Type B pancreatic cell (in vitro differentiated cells): ENCODE measurements at places on chromosomes 12 and 14. TPM values are rescaled to one million over a fixed set of nuclear protein-coding genes. Genes with fewer than 3 reads are reported as not detected.

OTX2 gene
- total RNA-seq = 0.22 TPM in 1 of 2 replicates, not detected in the other

ATL1 gene
- total RNA-seq = 5.7 and 7.3 TPM in 2 replicates

TSPAN8 gene
- 27.3 and 33.7 TPM in 2 replicates for total RNA-seq

TRAFD1 gene
- 38.3 and 40.4 TPM in 2 replicates for total RNA-seq

REC8 gene
- 84.2 and 221 TPM in 2 replicates for total RNA-seq

ENDOU gene
- 3.7 and 18.9 TPM in 2 replicates for total RNA-seq

RNF212B gene
- not detected in 2 replicates for total RNA-seq

TMEM132C gene
- 4.3 and 61.8 TPM in 2 replicates for total RNA-seq

SOX5 gene
- 28.9 and 32.8 TPM in 2 replicates for total RNA-seq

IL31 gene
- not detected in 2 replicates for total RNA-seq

BCL11B gene
- 11.4 and 32.0 TPM in 2 replicates for total RNA-seq

KRT85 gene
- not detected in 2 replicates for total RNA-seq

FBRSL1 gene
- 108 TPM in 2 replicates for total RNA-seq

SPATS2 gene
- total RNA-seq = 32.0 and 40.3 TPM in 2 replicates

SLC25A47 gene
- total RNA-seq = not detected in 2 replicates

FBXO21 gene
- 53.3 and 64.0 TPM in 2 replicates for total RNA-seq

ZNF10 gene
- 11.9 and 19.4 TPM in 2 replicates for total RNA-seq

DNA sequence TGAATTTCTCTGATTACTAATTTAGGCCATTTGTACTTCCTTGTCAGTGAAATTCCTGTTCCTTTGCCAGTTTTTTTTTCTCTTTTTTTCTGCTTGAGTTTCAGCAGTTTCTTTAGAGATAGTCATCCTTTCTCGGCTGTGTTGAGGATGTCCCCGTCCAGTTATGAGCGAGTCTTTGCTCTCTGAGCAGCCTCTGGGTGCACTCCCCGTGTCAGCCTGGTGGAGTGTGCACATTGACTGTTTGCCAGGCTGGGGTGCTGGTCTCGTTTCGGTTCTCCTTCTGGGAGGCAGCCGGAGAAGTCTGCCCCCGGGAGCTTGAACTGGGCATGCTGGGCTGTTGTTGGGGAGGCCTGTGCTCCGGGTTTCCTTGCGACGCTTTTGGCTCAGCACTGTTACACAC is 3.0 kb downstream of the PACS2 start:
- H3K4me1 ChIP-seq = peaks cover 14% of the 10 kb centered on the region
- no peaks in the 10 kb centered on the region for H3K27me3 ChIP-seq
- peaks cover 2% of the 10 kb centered on the region for H3K36me3 ChIP-seq

GRCh38 chr12:20513189-20513588 is 144.9 kb downstream of the PDE3A start:
- H3K27me3 ChIP-seq = no peaks in the 10 kb centered on the region
- no peak overlapping the region for H3K27ac ChIP-seq
- H3K36me3 ChIP-seq = no peaks in the 10 kb centered on the region
- no peaks in the 10 kb centered on the region for H3K4me1 ChIP-seq

DNA sequence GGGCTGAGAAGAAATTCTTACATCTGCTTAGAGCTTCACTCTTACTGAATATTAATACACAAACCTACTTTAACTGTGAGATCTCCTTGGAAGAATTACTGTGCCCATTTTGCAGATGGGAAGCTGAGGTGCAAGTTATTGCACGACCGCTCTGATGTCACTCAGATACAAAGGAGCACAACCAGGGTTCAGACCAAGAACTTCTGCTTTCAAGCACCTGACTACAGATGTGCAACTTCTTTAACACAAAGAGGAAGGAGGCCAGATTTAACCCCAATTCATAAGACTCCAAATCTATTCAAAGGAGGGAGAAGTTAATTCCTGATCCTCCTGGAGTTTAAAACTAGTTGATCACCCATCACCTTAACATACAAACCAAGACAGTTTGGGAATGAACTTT is 232.6 kb downstream of the VRK1 start:
- no peak overlapping the region for H3K27ac ChIP-seq
- H3K36me3 ChIP-seq = peaks cover 8% of the 10 kb centered on the region
- no peaks in the 10 kb centered on the region for H3K4me1 ChIP-seq
- no peak overlapping the region for H3K4me3 ChIP-seq
- peaks cover 69% of the 10 kb centered on the region for H3K27me3 ChIP-seq

GRCh38 chr12:48794870-48795269 is 6.0 kb upstream of the ADCY6 start:
- H3K27me3 ChIP-seq = no peaks in the 10 kb centered on the region
- peak overlapping the region; percentile 31 for H3K4me3 ChIP-seq
- no peak for DNase-seq
- H3K36me3 ChIP-seq = no peaks in the 10 kb centered on the region

GRCh38 chr14:68898248-68899032 is 80.7 kb downstream of the ACTN1 start:
- DNase-seq = no peak
- H3K36me3 ChIP-seq = peaks cover 26% of the 10 kb centered on the region
- peaks cover 8% of the 10 kb centered on the region for H3K4me1 ChIP-seq
- H3K27me3 ChIP-seq = no peaks in the 10 kb centered on the region
- no peak overlapping the region for H3K4me3 ChIP-seq

DNA sequence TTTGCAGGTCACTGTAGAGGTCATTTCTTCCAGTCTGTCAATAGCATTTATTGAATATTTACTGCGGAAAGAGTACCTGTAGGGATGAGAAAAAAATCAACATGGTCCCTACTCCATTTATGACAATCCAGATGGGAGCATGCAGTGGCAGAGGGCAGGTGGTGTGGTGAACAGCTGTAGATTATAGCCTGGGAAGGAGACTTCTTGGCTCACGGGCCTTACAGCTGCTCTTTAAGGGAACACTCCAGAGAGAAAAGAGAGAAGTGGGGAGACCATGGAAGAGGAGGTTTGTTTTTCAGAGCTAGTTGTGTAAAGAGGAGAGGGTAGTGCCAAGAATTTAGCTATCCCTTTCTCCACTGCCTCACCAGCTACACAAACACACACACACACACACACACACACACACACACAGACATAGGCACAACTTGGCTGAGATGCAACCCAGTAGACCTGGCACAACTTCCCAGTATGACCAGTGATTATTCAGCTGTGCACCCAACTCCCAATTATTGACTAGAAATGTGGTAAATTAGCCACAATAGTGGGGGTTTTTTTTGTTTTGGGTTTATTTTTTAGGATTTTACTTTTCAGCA is 41.0 kb downstream of the GPHB5 start:
- H3K36me3 ChIP-seq = no peaks in the 10 kb centered on the region
- no peaks in the 10 kb centered on the region for H3K4me1 ChIP-seq
- no peaks in the 10 kb centered on the region for H3K27me3 ChIP-seq
- no peak overlapping the region for H3K27ac ChIP-seq
- no peak overlapping the region for H3K4me3 ChIP-seq

GRCh38 chr14:24162093-24162492 is 1.0 kb downstream of the IRF9 start:
- H3K27ac ChIP-seq = peak overlapping the region; percentile 98
- peaks cover 17% of the 10 kb centered on the region for H3K36me3 ChIP-seq
- no peak for DNase-seq
- H3K4me3 ChIP-seq = peak overlapping the region; percentile 98
- H3K4me1 ChIP-seq = peaks cover 19% of the 10 kb centered on the region
- H3K27me3 ChIP-seq = no peaks in the 10 kb centered on the region

DNA sequence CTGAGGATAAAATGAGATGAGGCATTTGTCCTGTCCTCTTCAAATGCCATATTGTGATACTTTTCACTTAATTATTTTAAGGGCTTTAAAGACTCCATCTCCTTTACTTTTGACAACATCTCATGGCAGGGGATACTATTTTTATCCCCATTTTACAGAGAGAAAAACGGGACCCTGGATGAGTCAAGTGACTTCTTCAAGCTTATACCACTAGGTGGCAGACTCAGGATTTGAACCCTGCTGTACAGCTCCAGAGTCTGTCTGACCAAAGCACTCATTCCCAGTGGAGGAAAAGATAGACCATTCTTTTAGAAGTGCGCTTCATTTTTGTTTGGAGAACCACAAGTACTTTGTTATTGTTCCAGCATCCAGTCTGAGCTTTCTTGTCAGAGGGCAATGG is 1.7 kb upstream of the SMOC1 start:
- no peak overlapping the region for H3K27ac ChIP-seq
- H3K27me3 ChIP-seq = peaks cover 47% of the 10 kb centered on the region
- peaks cover 32% of the 10 kb centered on the region for H3K4me1 ChIP-seq
- no peaks in the 10 kb centered on the region for H3K36me3 ChIP-seq
- H3K4me3 ChIP-seq = peak overlapping the region; percentile 37

DNA sequence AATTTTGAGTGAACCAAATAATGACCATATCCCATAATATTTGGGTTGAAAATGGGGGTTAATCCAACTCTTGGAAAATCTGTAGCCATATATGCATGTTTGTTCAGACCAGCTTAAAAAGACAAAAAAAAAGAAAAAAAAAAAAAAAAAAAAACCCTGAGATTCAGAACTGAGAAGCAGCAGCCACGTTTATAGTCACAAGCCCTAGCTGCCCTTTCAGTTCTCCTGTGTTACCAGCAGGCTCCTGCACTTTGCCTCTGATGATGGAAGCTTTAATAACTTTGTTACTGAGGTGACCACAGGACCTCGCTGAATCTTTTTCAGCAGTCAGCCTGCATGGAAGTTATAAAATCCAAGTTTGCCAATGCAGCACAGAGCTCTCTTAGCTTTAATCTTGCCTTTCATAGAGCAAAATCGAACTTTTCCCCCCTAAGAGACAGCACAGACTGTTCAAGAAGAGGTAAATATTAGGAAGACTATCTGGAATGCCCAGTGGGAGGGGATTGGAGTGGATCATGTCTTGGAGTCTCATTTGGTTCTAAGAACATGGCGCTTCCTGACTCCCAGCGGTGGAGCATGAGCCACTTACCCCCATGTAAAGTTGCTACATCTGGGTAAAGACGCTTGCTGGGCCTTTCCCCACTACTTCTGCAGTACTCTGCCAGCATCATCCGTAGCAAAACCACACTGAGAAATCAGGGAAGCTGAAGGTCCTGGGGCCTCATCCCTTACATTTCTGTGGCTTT is 20.6 kb downstream of the GNG2 start:
- peak overlapping the region; percentile 41 for H3K27ac ChIP-seq
- no peaks in the 10 kb centered on the region for H3K27me3 ChIP-seq
- no peaks in the 10 kb centered on the region for H3K36me3 ChIP-seq
- peaks cover 46% of the 10 kb centered on the region for H3K4me1 ChIP-seq
- H3K4me3 ChIP-seq = no peak overlapping the region
- no peak for DNase-seq

- peaks cover 6% of the 10 kb centered on the region for H3K36me3 ChIP-seq
- peaks cover 17% of the 10 kb centered on the region for H3K27me3 ChIP-seq
- no peak overlapping the region for H3K4me3 ChIP-seq
- H3K4me1 ChIP-seq = no peaks in the 10 kb centered on the region
- no peak for DNase-seq
- H3K27ac ChIP-seq = no peak overlapping the region
Observed at GRCh38 chr12:11987901-11988300, 82.8 kb upstream of the BCL2L14 start.

GRCh38 chr14:57974896-57975295 is 109.0 kb upstream of the SLC35F4 start:
- H3K36me3 ChIP-seq = no peaks in the 10 kb centered on the region
- no peak overlapping the region for H3K27ac ChIP-seq

DNA sequence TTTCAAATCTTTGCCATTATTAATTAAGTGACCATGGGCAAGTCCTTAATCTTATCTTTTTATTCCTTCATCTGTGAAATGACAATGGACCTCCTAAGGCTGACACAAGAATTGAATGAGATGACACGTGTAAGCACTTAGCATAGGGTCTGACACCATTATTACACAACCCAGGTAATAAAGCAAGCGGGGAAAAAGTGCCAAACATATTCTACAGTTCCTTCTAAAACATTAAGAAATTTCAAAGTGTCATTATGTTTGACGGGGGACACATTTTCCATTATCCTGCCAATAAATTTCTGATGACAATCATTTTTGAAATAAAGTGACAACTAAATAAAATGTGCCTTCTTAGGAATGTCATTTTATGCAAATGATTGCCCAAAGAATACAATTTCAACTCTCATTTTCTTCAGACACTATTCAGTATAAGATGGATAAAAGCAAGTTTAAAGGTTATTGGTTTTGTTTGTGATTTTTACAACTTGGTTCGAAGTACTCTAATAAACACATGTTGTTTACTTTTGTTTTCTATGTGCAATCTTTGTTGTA is 3.0 kb downstream of the ANKS1B start:
- no peak overlapping the region for H3K4me3 ChIP-seq
- no peaks in the 10 kb centered on the region for H3K36me3 ChIP-seq
- H3K4me1 ChIP-seq = peaks cover 6% of the 10 kb centered on the region
- peaks cover 61% of the 10 kb centered on the region for H3K27me3 ChIP-seq
- no peak for DNase-seq

DNA sequence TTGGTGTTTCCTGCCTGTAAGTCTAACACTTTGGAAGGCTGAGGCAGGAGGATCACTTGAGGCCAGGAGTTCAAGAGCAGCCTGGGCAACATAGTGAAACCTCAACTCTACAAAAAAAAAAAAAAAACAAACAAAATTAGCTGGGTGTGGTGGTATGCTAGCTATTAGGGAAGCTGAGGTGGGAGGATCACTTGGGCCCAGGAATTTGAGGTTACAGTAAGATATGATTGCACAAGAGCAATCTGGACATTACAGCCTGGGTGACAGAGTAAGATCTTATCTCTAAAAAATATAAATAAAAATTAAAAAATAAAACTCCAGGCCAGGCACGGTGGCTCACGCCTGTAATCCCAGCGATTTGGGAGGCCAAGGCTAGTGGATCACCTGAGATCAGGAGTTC is 39.8 kb upstream of the CMKLR1 start:
- no peaks in the 10 kb centered on the region for H3K36me3 ChIP-seq
- DNase-seq = no peak
- peaks cover 19% of the 10 kb centered on the region for H3K27me3 ChIP-seq
- peaks cover 3% of the 10 kb centered on the region for H3K4me1 ChIP-seq
- H3K4me3 ChIP-seq = no peak overlapping the region

DNA sequence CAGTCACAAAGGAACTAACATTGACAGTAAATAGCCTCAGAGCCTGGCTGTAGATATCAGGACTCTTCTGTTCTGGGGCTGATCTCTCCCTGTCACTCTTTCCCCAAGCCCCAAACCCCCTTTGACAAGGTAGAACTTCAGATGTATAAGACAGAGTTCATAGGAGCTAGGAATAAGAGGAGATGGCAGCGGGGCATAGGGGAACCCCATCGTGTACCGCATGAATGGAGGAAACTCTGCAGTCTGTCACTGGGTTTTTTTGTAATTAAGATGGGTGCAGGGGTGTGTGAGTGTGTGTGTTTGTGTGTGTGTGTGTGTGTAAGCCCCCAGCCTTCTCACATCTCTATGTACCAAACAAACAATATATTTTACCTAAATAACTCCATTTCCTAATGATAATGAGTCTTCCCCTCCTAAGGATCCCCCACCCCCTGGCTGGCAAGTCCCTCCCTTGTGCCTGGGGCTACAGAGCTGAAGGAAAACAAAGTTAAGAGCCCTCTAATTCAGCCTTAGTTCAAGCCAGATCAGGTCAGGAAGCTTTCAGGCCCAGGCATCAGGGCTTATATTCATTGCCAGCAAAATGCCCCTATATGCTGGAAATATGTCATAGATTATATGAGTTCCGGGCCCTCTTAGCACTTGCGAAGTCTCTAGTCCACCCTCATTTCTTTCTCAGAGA is 9.1 kb upstream of the HOXC4 start:
- peak overlapping the region; percentile 92 for H3K4me3 ChIP-seq
- H3K36me3 ChIP-seq = no peaks in the 10 kb centered on the region
- H3K4me1 ChIP-seq = peaks cover 75% of the 10 kb centered on the region
- DNase-seq = no peak
- H3K27ac ChIP-seq = peak overlapping the region; percentile 81

GRCh38 chr12:92396647-92397252 is 251.1 kb upstream of the BTG1 start:
- no peaks in the 10 kb centered on the region for H3K27me3 ChIP-seq
- no peak for DNase-seq
- no peak overlapping the region for H3K4me3 ChIP-seq
- peak overlapping the region; percentile 42 for H3K27ac ChIP-seq
- peaks cover 22% of the 10 kb centered on the region for H3K4me1 ChIP-seq

GRCh38 chr14:52244328-52244727 is 23.2 kb upstream of the PTGDR start:
- peaks cover 12% of the 10 kb centered on the region for H3K27me3 ChIP-seq
- no peak overlapping the region for H3K4me3 ChIP-seq
- no peak for DNase-seq
- H3K36me3 ChIP-seq = peaks cover 3% of the 10 kb centered on the region
- H3K4me1 ChIP-seq = peaks cover 9% of the 10 kb centered on the region
